Glutamatergic neuron (in vitro differentiated cells): ENCODE measurements at places on chromosomes 16 and 17. TPM values are rescaled to one million over a fixed set of nuclear protein-coding genes. Genes with fewer than 3 reads are reported as not detected.

DNA sequence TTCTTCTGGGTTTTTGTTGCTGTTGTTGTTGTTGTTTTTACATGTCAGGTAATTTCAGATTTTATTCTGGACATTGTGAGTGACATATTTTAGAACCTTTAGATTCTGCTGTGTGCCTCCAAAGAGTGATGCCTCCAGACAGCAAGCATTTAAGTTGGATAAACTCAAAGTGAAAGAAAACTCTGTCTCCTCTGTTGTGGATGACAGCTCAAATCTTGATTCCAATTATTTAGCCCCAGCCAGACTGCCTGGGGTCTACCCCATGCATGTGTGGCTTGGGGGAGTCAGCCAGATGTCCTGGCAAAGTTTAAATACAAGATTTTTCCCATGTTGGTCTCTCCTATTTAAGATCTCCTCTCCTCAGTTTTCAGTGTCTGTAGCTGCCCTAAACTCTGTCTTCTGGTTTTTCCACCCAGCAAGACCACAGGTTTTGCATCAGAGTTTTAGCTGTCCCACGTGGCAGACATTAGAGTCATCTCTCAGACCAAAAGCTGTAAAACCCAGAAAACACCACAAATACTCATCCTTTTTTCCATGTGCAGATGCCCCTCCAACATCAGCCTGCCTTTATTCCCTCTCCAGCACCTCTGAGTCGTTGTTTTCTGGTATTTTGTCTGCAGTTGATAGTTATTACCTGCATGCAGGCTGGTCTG, 19.4 kb upstream of the ZNF469 start:
- no peak for DNase-seq

DNA sequence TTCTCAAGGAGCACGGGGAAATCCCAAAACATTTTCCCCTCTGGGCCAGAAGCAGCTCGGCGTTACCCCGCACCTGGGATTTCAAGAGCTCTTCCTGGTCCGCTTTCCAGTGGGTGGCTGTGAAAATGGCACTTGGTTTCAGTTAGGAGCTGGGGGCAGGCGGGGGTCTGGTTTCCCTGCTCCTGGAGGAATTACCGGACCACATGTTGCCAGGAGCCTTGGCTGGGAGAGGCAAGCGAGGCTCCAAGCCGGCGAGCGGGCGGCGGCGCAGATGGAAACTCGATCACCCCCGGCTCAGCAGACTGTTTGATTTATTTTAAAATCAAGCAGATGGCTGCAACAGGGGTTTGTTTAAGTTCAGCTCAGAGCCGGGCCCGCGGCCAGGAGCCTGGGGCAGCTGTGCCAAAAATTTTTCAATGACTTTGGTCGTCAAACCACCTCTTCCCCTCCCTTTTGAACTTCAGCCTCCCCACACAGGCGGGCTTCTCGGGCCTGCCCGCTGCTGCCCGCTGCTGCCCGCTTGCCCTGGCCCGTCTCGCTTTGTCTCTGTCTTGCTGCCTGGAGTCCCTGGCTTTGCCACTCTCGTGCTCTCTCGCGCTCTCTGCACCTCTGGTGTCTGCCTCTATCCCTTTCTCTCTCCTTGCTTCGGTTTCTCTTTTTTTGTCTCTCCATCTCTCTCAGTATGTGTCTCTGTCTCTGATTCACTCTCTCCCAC, 108.0 kb upstream of the CIBAR2 start:
- DNase-seq, result peak; percentile 73

ASB16 gene
- total RNA-seq, result not detected

DNA sequence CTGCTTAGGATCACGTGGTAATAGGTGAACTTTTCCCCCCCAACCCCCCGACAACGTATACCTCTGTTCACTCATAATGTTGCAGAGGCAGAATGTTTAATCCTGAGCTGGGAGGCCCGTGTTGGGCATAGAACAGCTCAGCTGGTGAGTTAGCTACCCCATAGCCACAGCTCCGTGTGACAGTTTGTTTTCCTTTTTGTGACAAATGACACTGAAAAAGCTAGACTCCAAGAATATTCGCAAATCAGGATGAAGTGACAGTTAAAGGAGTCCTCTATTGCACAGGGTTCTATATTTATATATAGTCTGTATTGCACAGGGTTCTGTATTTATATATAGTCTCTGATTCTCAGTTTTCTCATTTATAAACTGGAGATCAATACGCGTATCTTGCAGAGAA, 33.8 kb downstream of the MYH13 start:
- no peak for DNase-seq

- DNase-seq, result peak; percentile 18
These were observed 27.3 kb downstream of the SLFN11 start for GRCh38 chr17:35345926-35346771.

DNA sequence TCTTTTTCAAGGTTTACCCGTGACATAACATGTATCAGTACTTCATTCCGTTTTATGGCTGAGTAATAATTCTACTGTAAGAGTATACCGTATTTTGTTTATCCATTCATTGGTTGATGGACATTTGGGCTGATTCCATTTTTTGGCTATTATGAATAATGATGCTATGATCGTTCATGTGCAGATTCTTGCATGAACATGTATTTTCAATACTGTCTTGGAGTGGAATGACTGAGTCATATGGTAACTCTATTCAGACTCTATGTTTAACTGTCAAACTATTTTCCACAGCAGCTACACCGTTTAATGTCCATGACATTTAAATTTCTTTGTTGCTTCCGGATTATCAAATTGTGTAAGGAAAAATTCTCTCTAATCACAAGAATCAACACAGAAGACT, 17.9 kb downstream of the BFAR start:
- no peak for DNase-seq

GRCh38 chr17:69009930-69010329, 50.8 kb downstream of the ABCA9 start:
- no peak for DNase-seq

- DNase-seq, result no peak
These were observed 73.8 kb downstream of the TMEM114 start for GRCh38 chr16:8516471-8516870.

SARM1 gene
- total RNA-seq, result 100 TPM

C16orf46 gene
- 1.0 TPM for total RNA-seq
